ENCODE measurements at places on chromosomes 16 and 17.

DNA sequence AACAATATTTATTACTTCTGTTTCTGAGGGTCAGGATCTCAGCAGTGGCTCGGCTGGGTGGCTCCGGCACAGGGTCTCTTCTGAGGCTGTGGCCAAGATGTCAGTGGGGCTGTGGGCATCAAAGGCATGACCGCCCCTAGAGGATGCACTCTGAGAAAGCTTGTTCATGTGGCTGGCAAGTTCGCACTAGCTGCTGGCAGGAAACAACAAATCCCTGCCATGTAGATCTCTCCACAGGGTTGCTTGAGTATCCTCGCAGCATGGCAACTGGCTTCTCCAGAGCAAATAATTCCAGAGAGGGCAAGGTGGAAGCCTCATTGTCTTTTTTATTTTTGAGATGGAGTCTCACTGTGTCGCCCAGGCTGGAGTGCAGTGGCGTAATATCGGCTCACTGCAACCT lies 12.5 kb downstream of the KCTD13 start:
- DNase-seq = no peak

DNA sequence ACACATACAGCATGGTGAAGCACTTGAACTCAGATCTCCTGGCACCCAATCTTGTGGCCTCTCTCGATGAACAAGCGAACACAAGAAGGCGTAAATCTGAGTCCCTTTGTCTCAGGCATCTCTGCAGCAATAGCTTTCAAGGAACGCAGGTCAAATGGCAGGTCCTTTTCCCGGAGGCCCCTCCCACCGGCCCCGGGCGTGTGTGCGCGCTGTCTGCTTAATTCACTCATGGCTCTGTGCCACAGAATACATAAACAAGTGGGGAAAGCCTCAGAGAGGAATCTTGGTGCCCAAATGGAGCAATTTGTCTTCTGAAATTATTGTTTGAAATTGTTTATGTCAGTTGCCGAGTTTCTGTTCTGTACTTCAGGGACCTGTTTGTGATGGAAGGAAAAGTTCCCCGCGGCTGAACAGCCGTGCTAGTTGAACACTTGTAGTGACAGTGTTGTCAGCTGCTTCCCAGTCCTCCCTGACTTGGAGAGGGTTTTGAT lies 14.8 kb downstream of the MYOCD start:
- DNase-seq = no peak

DNA sequence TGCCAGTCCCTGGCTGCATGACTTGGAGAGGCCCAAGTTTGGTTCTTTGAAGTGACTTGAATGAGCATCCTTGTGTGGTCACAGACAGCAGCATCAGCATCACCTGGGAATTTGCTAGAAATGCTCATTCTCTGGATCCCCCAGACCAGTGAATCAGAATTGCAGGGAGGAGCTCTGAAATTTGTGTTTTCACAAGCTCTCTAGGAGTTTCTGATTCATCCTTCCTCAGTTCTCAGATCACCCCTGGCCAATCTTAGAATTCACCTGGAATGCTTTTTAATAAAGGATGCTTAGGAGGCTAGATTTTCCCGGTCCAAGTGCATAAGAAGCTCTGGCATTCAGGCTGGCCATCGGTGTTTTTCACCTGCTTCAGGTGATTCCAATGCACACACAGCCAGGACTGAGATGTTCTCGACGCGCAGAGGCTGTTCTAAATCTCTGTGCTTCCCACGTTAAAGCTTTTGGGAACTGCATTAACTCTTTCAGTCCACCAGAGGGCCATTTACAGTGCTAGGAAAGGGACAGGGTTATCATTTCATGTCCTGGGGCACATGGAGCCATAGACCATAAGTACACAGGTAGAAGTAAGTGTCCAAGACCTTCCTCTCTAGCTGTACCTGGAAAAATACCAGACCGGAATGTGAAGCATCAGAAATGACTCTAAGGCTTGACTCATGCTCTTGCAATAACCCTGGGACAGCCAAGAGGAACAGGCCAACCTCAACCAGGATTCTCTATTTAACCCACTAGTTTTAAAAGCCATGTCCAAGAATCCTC lies 85.7 kb upstream of the XYLT1 start:
- no peak for DNase-seq

DNA sequence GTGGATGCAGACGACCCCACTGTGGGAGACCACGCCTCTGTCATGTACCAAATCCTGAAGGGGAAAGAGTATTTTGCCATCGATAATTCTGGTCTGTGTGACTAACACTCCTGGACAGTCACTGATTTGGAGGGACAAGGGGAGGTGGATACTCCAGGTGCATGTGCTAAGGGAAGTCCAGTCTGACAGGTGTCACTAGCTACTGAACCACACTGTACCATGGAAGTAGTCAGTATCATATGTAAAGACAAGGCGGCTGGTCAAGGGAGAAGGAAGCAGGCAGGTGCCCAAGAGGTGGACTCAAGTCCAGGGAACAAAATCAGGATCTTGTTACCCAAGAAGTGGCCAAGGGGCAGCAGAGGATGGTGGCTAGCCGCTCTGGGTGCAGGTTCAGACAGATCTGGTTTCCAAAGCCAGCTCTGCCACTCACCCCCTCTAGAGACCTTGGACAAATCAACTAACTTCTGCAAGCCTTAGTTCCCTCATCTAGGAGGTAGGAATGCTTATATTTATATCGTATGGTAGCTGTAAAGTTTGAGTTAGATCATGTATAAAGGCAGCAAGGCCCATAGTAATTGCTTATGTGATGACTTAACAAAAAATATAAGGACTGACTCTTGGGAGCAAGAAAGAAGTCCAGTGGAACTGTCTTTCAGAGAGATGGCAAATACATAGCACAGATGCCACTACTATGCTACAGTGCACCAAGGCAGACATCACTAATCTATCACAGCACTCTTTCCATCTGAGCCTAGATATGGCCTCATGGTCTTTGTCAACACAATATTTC lies 22.1 kb downstream of the CDH5 start:
- DNase-seq = no peak

- no peak for DNase-seq
Observed at GRCh38 chr17:73365301-73365874, 53.6 kb upstream of the CDC42EP4 start.

DNA sequence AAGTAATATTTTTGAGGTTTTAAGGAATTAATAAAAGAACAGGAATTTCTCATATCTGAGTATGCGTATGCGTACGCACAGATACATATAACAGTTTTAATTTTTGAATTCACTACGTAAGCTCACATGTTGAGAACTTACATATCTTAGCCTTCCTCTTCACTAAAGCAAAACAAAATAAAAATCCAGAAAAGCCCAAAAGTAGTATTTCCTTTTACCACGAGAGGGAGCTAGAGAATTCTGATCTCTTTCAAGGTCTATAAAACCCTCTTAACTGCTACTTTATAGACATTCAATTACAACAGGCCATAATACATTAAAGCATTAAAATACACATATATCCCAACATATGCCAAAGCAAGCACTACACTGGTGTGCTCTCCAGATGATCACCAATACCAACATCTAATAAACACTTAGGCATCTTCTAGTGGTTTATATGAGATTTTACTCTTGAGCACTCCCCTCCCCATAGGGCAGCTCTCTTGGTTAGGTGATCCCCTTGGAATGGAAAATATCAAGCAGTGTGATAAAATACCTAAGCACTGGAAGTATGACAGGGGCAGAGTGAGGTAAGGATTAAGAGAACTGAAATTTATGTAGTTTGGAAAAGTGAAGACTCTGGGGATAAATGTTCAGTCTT lies 94.0 kb downstream of the SKAP1 start:
- peak; percentile 25 for DNase-seq

DNA sequence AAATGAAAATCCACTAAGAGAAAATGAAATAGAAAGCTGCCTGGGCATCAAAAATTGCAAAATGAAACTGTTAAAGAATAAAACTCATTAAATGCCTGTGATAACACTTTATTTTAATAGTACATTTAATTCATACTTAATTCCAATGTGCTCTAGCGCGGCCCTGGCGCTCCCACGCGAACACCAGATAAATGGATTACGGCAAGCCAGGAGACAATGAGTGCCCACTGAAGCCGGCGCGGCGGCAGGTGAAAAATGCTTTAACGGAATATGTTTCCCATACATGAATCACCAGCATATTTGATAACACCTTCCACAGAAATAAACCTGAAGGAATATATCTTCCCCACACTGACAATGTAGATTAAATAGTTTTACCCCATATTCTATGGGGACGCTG lies 245.5 kb downstream of the RBFOX3 start:
- DNase-seq = no peak

DNA sequence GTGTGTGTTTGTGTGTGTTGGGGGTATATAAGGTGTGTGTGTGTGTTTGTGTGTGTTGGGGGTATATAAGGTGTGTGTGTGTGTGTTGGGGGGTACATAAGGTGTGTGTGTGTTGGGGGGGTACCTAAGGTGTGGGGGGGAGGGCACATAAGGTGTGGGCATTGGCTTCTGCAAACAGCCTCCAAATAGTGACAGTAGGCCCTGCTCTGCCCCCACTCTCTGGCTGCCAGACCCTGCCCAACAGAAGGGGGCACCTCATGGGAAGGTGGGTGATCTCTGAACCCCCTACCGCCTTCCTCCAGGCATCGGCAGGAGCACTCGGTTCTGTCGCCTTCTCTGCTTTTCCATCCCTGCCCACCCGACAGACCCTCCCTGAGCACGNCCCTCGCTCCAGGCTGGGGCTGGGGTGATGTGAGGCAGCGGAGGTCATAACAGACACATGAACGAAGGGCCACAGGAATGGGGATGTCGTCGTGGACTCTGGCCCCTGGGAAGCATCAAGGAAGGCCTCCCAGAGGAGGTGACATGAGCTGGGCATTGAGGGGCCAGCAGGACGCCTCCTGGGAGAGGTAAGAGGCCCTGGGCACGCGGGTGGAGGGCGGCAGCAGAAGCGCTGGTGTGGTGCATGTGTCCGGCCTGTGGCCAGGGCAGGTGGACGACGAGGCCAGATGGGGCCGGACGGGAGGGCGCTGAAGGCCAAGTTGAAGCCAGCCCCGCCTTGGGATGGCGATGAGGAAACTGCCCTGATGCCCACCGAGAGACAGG lies 136.6 kb upstream of the RPH3AL start:
- DNase-seq = no peak

DNA sequence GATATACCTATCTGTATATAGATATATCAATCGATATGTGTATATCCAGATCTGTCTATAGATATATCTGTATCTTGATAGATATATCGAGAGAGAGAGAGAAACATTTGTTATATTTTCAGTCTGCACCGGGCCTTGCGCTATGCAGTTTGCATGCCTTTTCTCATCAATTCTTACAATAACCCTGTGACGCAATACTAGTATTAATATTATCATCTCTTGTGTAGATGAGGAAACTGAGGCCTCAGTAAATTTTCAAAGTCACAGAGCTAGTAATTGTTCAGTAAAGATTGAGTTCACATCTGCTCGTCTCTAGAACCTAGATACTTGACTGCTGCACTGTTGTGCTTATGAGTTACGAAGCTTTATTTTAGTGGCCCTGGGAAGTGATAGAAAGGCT lies 77.6 kb downstream of the NF1 start:
- no peak for DNase-seq

DNA sequence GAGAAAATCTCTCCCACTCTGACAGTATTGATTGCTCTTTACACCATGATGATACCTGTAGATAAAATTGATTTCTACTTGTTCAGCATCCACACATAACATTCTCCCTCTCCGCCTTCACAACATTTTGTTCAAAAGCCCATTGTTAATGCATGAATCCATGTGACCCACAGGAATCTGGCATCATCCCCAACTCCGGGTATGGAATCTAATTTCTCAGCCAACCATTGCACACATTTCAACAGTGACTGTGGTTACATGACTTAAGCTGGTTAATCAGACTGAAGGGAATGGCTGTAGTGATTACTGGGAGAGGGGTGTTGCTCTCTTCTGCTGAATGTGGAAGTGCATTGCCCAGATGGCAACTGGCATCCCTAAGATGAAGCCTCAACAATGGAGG lies 161.4 kb upstream of the C16orf82 start:
- no peak for DNase-seq

DNA sequence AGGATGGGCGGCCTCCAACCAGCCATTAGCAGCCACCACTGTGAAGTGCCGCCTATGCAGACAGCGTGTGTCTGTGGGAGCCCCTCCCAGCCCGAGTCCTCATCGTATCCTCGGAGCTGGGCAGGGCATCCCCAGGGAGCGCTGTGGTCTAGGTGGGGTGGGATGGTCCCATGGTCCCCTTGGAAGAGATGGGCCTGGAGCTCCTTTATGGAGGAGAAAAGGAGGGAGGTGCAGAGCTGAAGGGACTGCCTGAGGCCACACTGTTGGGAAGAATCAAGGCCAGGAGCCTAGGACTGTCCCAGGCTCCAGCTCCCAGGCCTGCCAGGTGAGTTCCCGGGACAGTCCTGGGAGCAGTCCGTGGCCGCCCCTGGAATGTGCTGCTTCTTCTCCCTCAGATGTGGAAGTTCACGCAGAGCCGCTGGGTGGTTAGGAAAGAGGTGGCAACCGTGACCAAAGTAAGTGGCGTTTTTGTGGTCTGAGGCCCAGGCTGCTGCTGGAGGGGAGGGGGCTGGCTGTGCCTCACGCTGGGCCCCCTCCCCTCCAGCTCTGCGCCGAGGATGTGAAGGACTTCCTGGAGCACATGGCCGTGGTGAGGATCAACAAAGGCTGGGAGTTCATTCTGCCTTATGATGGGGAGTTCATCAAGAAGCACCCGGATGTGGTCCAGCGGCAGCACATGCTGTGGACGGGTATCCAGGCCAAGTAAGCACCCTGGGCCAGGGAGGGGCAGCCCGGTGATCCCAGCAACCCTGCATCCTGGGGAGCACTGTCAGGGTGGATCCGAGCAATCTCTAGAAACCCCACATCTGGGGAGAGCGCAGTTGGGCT lies 27.0 kb downstream of the POLR3E start:
- no peak for DNase-seq

GRCh38 chr16:59259074-59259949 lies 525.2 kb upstream of the GOT2 start:
- peak; percentile 5 for DNase-seq

- no peak for DNase-seq
Observed at GRCh38 chr17:37642681-37643080, 565 bp downstream of the DDX52 start.

DNA sequence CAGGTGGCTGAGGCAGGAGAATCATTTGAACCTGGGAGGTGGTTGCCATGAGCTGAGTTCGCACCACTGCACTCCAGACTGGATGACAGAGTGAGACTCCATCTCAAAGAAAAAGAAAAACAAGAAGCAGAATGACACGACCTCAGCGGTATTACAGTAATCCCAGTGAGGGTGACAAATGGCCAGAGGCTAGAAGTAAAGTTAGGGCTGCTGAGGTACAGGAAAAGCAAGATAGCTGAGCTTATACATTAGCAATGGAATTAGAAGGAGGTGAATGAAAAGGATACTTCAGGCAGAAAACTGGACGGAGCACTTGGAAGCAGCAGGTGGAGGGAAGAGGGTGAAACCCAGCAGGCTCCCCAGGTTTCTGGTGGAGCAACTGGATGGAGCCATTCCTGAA lies 26.1 kb upstream of the AMZ2 start:
- DNase-seq = no peak

DNA sequence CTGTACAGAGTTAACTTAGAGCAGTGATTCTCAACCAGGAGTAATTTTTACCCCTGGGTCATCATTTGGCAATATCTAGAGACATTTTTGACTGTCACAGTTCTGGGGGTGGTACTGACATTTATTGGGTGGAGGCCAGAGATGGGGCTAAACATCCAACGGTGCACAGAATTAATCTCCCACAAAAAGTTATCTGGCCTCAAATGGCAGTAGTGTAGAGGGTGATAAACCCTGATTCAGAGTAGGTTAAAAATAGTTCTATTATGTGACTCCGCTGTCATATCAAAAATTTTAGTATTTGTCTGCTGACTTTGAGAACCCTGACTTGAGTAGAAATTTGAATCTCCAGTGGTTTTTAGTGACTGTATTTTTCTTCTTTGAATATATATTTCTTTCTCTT lies 19.1 kb downstream of the VPS35L start:
- no peak for DNase-seq

GRCh38 chr16:26334218-26335111 lies 642.7 kb downstream of the HS3ST4 start:
- no peak for DNase-seq
